Left ventricle myocardium inferior (tissue), 1 donor: ENCODE measurements at places on chromosomes 11 and 22.

DNA sequence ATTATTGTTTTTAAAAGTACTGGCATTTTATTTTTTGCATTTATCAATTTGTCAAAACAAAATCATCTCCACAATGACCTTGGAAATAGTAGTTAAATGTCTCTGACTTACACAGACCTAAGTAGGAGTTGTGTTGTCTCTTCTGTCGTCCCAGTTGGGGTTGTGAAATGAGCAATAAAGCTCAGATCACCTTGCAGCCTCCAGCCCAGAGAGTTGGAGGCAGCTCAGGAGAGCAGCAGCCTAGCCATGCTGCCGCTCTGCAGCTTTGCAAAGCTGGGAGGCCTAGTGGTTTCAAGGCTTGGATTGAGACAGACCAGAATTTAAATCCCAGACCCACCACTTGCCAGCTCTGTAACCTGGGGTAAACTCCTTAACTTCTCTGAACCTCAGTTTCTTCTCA is 65.2 kb upstream of the CRYBB3 start:
- DNase-seq, result no peak

DNA sequence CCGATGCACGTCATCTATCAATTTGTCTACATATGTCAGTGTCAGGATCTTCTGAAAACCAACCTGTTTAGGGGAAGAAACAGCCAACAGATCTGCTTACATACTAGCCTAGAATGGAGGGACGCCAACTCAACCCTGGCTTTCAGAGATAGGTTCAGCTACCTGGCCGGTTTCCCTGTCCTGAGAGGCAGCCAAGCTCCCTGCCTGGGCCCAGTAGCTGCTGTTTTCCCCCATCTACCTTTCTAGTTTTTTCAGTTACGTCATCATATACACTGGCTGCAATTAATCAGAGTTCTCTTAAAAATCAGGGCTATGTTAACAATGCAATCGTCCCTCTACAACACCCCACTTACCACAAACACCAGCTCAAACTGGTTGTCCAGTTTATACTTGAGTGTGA is 1.0 kb downstream of the SRPRA start:
- DNase-seq, result no peak

DNA sequence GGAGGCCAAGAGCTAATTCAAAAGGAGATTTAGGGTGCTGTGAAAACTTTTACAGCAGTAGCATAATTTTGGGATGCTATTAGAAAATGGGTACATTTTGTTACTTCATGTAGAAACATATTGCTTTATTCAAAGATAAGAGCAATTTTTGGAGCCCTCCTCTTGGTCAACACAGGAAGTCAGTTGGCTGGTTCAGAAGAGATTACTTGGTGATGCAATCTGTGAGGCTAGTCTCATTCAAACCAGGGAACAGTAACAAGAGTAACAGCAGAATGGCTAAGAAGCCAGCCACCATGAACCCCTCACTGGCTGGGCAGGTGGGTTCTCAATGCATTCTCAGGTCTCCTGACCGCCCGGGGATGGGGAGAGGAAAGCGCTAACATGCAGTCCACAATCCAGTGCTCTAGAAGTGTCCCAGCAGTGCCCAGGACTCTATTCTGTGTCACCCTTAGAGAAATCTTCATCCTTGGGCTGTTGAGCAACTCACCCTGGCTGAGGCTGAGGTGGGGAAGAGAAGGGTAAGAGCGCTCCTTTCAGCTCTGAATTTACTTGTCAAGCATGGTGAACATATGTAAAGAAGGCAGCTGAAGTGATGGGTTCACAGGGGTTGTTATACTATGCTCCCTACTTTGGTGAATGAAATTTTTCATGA is 262.2 kb upstream of the UBASH3B start:
- no peak for DNase-seq

- no peak for DNase-seq
Observed at GRCh38 chr22:32493551-32493950, 18.9 kb downstream of the FBXO7 start.

GRCh38 chr11:29490938-29491337 is 525.9 kb downstream of the KCNA4 start:
- no peak for DNase-seq

DNA sequence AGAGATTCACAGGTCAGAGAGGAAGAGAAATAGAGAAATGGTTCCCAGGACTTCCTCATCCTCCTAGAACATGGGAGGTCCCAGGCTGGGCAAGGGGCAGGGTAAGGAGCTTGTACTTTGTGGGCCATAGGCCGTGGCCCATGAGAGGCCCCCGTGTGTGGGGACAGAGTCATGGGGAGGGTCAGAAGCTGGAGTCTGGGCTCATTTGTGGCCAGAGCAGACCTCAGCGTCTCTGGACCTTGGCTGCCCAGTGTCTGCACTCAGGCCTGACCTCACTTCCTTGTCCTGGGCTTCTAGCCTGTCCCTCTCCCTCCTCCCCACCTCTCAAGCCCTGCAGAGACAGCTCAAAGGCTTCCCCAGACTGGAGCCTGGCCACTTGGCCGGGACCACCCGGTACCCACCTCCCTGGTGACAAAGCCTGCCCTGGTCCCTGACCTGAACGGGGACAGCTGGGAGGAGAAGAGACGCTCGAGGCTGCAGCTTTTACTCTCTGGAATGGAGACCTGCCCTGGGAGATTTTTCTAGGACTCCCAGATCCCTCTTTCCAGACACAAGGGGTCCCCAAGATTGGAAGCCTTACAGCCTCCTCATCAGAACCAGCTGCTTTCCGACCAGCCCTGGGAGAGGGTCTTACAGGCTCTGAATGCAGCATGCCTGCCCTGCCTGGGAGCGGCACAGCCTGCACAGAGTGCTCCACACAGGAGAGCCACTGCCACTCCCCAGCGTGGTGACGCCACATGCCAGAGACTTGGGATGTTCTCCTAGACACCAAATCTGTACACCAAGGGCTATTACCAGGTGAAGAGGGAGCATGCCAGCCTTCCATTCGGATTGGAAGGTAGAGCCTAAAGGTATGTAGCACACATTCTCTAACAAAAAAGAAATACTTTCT is 569.0 kb upstream of the B3GAT1 start:
- DNase-seq, result no peak

DNA sequence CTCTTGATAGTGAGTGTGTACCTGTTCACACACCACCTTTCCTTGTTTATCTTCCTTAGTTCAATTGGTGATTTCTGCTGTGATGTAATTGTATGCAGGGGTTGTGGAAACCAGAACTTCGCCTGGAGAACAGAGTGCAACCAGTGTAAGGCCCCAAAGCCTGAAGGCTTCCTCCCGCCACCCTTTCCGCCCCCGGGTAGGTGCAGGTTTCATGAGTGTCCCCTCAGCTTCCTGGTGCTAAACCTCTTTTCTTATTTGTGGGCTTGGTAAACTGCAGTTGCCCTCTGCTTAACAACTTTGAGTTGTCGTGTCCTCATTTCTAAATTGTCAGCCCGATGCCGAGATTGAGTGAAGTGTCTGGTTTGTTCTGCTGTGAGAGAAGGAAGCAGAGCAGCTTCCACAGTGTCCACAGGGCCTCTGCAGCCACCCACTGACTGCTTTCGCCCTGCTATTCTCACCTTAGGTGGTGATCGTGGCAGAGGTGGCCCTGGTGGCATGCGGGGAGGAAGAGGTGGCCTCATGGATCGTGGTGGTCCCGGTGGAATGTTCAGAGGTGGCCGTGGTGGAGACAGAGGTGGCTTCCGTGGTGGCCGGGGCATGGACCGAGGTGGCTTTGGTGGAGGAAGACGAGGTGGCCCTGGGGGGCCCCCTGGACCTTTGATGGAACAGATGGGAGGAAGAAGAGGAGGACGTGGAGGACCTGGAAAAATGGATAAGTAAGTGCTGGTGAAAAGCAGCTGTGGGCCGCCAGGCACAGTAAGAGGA is 7.1 kb upstream of the GAS2L1 start:
- no peak for DNase-seq

DNA sequence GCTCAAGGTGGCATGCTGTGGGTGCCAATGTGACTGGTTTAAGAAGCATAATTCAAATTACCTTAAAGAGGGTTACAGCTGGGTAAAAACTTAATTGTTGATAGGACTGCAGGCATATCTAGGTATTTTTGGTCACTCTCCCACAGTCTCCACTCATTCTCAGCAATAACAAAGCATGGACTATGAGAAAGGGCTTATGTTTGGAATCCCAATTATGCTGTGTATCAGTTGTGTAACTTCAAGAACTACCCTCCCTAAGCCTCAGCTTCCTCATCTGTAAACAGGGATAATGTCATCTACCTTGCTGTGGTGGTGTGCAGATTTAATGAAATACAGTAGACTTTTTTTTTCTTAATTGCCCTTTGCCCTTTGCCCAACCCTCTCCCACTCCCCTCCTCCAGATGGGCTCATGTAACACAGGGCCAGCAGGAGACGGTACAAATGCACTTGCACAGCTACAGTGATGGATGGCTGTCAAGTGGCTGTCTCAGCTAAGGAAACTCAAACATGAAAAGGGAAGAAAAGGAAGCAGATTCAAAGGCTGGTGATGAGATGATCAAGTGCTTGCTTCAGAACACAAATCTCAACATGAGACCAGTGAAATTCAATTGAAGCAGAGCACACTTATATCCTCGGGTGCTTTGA is 37.6 kb downstream of the MAP6 start:
- DNase-seq, result no peak

DNA sequence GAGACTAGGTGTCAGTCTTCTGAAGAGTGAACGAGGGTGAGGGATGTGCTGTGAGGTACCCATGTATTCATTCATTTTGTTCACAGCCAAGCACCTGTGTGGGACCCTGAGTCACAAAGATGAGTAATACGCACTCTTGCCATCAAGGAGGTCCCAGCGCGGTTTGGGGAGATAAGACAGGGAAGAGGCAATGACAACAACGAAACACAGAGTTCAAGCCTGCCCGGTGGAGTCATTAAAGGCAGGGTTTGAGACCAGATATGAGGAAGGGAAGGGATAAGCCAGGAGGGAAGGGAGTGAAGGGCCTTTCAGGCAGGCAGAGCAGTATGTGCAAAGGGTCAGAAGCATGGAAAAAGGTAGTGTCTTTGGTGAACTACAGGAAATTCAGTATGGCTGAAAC is 4.6 kb downstream of the DCHS1 start:
- DNase-seq, result no peak

DNA sequence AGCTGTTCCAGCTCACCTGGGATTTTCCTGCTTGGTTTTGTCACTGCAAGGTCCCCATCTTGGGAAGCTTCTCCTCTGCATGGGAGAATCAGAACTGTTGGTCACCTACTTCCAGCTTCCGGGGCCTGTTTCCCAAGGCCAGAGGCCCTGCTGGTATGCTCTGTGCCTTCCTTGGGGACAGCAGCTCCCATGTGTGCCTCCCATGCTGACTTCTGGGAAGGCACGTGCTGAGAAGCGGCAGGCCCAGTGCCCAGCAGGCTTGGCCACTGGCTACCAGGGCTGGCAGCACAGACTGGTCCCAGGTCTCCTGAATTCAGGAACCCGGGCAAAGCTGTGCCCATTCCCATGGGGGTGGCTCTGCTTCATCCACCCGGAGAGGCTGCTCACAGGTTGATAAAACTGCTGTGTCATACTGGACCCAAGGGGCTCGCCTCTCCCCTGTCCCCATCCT is 33.8 kb downstream of the MYEOV start:
- DNase-seq, result no peak

GRCh38 chr11:107780775-107781174 is 68.9 kb upstream of the SLN start:
- no peak for DNase-seq
